ENCODE measurements at places on chromosomes 5 and 9.

- no peak for DNase-seq
Observed at GRCh38 chr5:87151547-87151946, 116.1 kb upstream of the RASA1 start.

DNA sequence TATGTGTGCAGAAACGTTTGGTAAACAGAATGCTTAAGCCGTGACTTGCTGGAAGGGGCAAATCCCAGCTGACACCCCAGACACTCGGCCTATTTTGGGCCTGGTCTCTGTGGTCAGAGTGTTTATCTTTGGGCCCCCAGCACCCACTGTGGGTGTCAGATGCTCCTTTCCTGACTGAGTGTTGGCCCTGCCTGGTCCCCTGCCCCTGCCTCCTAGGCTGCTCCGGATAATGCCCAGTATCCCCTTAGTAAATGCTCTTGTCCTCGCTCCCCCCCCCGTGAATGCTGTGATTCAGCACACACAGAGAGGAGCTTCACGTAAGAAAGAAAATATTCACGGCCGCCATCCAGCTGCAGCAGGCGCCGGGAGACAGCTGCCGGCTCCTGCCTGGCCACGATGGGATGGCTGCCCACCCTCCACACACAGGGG is 11.3 kb upstream of the ANGPTL2 start:
- no peak for DNase-seq

GRCh38 chr5:52751137-52751536 is 36.6 kb upstream of the ITGA1 start:
- DNase-seq: no peak

- no peak for DNase-seq
Observed at GRCh38 chr5:56983593-56984361, 31.9 kb upstream of the MIER3 start.

- DNase-seq: no peak
Observed at GRCh38 chr9:99749641-99750040, 72.0 kb upstream of the NR4A3 start.

GRCh38 chr5:163281512-163281911 is 155.9 kb upstream of the CCNG1 start:
- DNase-seq: no peak

DNA sequence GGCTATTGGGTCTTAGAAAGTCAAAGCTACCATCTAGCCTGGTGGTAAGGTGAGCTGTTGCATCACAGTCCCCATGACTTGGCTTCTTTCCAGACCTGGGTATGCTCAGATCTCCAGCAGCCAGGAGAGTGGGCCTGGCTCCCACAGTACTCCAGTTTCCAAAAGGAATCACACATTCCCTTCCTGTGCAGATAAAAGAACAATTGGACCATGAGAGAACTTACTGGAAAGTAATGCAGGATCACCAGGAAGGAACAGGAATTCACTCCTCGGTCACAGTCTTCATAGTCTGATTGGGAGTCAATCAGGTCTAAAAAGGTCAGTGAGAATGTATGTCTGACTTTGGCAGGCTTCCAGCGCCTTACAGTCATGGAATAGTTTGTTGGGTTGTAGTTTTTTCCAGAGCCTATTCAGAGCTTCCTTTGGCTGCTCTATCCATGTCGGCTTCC is 47.8 kb upstream of the CD180 start:
- peak; percentile 50 for DNase-seq

DNA sequence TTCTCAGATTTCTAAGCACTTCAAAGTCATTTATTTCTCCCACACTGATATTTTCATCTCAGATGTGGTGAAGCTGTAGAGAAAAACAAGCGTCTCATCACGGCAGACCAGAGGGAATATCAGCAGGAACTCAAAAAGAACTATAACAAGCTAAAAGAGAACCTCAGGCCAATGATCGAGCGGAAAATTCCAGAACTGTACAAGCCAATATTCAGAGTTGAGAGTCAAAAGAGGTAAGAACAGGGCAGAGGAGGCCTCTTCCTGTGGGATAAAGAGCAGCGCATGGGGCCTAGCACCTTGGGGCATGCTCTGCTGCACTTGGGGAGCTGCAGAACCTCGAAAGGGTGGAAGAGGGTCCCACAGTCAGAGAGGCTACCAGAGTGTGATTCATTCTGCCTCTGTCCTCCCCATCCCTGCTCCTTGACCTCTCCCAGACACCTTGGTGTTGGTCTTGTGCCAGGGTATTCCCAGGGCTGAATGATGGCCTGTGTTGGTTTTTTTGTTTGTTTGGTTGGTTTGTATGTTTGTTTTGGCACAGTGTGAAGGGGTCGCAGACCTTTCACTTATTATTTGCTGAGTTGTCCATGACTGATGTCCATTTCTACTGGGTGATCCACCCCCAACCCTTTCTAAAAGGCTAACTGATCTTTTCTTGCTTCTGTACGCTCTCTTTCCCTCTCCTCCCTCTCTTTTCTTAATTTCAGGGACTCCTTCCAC is 248.9 kb downstream of the DOCK8 start:
- DNase-seq: no peak

DNA sequence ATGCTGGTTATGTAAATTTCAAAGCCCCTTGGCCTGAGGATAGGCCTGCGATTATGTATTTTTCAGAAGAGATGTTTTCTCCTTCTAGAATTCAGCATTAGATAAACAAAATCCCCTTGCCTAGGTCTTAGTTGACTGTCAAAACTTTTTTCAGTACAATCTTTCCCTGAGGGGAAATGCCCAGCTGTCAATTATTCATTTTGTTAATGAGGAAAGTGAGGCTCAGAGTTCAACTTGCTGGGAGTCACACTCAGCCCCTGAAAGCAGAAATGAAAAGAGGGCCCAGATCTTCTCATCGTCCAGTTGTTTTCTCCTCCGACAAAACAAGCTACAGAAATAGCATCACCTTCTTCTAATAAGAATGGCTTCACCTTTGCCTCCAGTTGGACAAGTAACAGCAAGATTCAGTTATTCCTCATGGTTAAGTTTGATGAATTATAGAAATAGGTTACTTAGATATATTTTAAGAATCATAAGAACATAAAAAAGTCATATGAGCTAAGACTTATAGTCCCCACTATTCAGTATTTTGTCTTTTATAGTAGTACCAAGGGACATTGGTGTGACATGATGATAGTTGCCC is 627.1 kb upstream of the WWC1 start:
- no peak for DNase-seq

DNA sequence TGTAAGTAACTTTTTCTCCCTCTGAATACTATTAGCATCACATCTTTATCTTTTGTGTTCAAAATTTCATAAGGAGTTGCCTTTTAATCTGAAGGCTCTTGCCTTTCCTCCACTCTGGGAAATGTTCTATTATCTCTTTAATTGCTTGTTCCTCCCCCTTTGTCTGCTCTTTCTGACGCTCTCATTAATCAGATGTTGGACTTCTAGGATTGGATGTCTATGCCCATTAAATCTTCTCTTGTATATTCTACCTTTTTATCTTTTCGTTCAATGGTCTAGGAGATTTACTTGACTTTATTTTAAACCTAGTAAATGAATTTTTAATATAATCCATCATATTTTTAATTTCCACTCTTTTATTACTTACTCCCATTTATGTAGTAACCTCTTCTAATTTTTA is 76.7 kb downstream of the MARCHF3 start:
- DNase-seq: no peak
